ENCODE measurements at places on chromosomes 6 and 20.

DNA sequence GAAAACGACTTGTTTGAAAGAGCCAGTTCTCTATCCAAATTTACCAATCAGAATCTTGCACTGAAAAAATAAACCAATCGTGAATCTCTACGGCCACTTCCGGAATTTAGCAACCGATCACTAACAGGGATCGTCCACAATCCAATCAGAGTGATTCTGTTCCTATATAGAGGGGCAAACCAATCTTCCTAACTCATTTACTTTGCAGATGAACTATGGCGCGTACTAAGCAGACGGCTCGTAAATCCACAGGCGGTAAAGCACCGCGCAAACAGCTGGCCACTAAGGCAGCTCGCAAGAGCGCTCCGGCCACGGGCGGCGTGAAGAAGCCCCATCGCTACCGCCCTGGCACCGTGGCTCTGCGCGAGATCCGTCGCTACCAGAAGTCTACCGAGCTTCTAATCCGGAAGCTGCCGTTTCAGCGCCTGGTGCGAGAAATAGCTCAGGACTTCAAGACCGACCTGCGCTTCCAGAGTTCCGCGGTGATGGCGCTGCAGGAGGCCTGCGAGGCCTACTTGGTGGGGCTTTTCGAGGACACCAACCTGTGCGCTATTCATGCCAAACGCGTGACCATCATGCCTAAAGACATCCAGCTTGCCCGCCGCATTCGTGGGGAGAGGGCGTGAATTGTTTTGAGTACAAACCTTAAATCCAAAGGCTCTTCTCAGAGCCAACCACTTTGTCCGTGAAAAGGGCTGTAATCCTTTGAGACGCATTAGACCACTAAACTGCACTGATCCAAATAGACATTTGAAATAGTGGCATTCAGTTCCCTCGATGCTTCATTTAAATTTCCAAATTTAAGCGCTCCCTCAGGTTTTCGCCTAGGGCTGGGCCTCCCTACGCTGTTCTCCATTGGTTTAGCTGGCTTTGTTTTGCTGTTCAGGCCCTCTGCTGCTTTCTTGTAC is 138.0 kb downstream of the HFE start:
- no peak for DNase-seq

GRCh38 chr6:112203577-112204349 is 50.6 kb downstream of the LAMA4 start:
- no peak for DNase-seq

DNA sequence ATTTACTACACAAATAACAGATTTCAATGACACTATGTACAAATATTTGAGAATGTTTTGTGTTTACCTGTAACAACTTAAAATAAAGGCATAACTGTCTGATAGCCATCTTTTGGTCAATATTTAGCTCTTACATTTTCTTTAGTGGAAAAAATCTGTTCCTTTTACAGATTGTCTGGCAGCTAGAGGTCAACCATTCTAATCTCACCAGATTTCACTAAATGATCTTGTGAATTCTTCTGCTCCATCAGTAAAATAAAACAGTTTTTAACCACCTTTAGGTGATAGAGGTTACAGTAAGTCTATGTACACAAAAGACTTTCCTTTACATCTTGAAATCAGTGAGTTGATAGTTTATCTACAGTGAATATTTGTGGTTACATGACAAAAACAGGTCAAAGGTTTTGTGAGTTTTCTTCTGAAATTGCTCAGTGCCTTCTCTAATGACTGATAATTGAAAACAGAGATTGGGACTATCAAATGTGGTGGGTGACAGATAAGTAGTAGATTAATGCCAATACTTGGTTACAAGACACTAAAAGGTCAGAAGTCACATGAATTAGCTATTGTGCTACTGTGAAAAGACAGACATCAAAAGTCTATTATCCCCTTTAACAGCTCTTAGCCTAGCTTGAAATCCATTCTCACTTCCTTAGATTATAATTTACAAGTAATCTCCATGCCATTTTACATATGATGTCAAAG is 47.4 kb downstream of the BMP5 start:
- no peak for DNase-seq

GRCh38 chr20:45576995-45577394 is 2.1 kb downstream of the WFDC8 start:
- no peak for DNase-seq

GRCh38 chr20:41098703-41099250 is 38.6 kb upstream of the PLCG1 start:
- no peak for DNase-seq

GRCh38 chr6:166007349-166008263 is 160.0 kb downstream of the TBXT start:
- no peak for DNase-seq

GRCh38 chr20:49737260-49737659 is 23.6 kb upstream of the B4GALT5 start:
- no peak for DNase-seq

DNA sequence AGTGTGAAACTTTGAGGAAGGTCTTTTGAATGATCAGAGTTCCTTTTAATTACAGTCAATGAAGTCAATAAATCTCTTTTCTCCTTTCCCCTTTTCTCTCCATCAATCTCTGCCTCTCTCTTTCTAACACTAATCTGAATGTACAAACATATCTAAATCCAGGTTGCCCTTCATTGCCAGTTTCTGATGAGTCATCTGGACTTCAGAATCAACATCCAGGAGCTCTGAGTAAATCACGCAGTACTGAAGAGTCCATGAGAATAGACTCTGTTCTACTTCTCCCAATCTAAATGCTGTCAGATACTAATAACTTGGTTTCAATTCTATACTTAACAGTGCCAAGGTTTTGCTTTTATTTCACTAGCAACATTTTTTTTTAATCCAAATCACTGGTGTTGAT is 238.7 kb upstream of the THEMIS start:
- DNase-seq, result no peak

DNA sequence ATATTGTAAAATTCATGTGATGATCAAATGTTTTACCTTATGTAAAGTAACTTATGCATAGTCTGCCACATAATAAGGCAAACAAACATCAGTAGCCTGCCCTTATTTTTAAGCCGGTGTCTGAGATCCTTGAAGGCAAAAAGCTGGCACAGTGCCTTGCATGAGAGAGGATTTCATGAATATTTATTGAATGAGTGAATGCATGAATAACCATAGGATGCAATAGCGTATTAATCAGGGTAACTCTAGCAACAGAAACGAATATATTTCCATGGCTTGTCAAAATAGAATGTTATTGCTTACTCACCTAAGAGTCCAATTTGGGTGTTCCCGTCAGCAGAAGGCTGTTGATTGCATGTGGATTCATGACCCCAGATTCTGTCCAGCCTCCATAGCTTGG is 34.9 kb downstream of the BTBD3 start:
- no peak for DNase-seq

DNA sequence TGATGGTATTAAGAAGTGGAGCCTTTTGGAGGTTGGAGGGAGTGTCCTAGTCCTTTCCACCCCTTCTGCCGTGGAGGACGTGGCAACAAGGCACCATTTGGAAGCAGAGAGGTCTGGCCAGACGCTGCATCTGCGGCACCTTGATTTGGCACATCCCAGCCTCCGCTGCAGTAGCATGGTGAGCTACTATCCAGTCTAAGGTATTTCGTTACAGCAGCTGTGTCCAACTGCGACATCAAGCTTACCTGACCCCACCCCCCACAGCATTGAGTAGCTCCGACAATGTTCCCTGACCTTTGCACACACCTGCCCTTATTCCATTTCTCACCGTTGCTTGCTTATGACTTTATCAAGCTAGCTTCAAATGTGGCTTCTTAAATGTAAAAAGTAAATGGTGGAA is 29.8 kb upstream of the SYNJ2 start:
- no peak for DNase-seq

- DNase-seq, result no peak
These were observed 86.8 kb downstream of the ARHGAP18 start for GRCh38 chr6:129623008-129623732.

- DNase-seq, result no peak
These were observed 9.6 kb upstream of the IL17A start for GRCh38 chr6:52176550-52176949.

- DNase-seq, result no peak
These were observed 95.5 kb upstream of the SCP2D1 start for GRCh38 chr20:18718129-18718528.

DNA sequence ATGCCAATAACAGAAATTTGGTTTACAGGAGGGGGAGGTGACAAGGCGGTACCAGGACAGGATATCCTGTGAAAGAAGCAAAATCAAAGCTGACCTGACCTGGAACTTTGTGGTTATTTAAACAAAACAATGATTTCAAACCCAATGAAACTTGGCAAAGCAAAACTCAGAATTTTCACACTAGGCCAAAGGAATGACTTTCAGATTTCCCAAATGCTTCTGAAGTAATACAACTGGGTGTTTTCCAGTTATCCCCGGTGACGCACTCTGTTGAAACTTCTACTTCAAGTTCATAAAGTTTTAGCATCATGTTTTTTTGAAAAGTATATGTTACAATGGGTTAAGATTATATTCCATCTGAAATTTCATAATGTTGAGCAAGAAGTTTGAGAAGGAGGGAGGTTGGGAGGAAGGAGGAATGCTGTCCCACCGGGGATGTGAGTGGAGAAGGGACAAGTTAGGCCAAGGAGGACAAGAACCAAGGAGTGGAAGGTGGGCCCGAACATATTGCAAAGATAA is 78.1 kb upstream of the TRAF3IP2 start:
- DNase-seq, result no peak

- no peak for DNase-seq
These were observed 6.5 kb upstream of the BCAS4 start for GRCh38 chr20:50788045-50788991.

DNA sequence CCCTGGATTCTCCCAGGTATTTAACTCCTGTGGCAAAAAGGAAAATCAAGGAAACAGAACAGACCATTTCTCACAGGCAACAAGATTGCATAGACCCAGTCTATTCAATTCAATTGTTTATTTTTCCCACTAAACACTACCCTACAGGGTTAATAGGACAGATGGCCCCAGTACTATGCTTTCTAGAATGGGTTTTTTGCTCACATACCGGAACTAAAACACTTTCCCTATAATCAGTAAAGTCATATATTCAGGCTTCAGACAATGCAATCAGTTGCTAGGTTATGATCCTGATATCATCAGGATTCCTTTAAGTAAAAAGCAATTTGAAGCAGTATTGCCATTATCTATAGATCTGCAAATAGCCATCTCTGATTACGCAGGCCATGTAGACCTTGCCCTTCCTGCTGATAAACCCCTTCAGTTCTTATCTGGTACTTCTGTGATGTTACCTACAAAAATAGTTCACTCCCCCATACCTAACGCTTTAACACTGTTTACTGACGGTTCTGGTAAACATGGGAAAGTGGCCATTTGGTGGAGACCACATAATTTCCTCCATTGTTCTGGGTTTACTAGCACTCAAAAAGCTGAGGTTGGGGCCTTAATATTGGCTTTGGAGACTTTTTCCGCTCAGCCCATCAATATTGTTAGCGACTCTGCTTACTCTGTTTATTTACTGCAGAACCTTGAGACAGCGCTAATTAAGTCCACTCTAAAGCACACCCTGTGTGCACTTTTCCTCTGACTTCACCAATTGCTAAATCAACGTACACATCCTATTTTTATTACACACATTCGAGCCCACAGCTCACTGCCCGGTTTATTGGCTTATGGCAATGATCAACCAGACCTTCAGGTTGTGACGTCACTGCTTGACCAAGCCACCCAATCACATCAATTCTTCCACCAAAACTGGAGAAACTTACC is 666.0 kb downstream of the PHF3 start:
- DNase-seq, result no peak

DNA sequence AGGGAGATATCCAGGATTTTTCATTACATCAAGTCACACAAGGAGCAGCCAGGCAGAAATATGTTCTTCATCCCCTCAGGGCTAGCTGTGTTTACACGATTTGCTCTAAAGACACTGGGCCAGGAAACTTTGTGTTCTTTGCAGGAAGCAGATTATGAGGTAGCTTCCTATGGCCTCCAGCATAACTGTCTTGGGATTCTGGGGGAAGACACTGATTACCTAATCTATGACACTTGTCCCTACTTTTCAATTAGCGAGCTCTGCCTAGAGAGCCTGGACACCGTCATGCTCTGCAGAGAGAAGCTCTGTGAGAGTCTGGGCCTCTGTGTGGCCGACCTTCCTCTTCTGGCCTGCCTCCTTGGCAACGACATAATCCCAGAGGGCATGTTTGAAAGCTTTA is 11.2 kb downstream of the FAM120B start:
- no peak for DNase-seq

DNA sequence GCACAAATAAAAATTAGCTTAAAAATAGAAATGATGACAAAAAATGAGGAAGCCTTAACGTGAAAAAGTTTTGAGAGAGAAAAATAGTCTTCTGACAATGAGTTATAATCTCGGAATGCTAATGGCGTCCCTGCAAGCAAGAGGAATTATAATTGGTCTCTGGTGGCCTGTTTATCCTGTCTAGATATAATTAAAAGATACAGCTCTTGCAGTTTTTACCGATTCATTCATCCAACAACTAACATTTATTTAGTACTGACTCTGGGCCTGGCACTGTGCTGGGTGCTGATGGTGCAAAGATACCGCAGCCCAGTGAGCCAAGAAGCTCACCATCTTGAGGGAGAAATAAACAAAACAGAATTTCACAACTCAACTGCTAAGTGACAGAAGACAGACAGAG is 31.6 kb upstream of the ANKRD60 start:
- no peak for DNase-seq

DNA sequence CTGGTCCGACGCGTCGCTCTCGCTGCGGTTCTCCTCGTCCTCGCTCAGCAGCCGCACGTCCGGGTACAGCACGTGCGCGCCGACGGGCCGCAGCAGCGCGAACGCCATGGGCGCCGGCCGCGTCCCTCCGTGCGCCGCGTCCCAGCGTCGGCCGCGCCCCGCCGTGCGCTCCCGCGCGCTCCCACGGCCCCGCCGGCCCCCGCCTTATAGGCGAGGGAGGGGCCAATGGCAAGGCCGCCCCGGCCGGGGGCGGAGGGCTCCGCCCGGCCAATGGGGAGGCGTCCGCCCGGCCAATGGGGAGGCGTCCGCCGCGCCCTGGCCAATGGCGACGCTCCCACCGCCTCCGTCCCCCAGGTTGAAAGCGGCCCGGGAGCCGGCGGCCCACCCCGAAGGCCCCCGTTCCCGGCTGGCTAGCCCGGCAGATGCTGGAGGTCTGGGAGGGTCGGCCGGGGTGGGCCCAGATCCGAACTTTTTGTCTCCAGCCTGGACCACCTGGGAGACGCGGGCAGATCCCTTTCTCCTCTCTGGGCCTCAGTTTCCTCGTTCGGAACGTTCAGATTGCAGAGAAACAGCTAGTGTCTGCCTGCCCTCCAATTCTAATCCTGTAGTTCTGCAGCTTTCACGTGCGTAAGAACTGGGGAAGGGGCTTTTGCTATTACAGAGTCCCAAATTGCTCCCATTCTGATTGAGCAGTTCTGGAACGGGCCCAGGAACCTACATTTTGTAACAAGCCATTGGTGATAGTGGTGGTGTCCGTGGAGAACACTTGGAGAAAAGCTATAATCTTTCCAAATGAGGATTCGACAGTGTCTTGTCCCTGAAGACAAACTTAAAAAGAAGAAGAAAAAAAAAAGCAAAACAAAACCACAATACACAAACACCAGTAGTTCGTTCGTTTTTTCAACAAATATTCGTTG is at the start of gene TCF15:
Gene TCF15 (minus strand): TSS at position 180 of the 917 bp plus-strand sequence. CDS start 72 bp downstream, at position 108.
- DNase-seq, result no peak
